Activated CD8-positive, alpha-beta T cell treated with anti-CD3 and anti-CD28 coated beads for 36 hours (primary cell): ENCODE measurements at places on chromosomes 4 and X. TPM values are rescaled to one million over a fixed set of nuclear protein-coding genes. Genes with fewer than 3 reads are reported as not detected.
A peak's percentile ranks its signal among the peaks of the same experiment; 100 is the strongest.

- peak overlapping the region; percentile 12 for H3K4me3 ChIP-seq
- peaks cover 69% of the 10 kb centered on the region for H3K4me1 ChIP-seq
- DNase-seq: peak; percentile 29
- peaks cover 22% of the 10 kb centered on the region for H3K36me3 ChIP-seq
These were observed 36.9 kb downstream of the GPR174 start for GRCh38 chrX:79181401-79181800.

DNA sequence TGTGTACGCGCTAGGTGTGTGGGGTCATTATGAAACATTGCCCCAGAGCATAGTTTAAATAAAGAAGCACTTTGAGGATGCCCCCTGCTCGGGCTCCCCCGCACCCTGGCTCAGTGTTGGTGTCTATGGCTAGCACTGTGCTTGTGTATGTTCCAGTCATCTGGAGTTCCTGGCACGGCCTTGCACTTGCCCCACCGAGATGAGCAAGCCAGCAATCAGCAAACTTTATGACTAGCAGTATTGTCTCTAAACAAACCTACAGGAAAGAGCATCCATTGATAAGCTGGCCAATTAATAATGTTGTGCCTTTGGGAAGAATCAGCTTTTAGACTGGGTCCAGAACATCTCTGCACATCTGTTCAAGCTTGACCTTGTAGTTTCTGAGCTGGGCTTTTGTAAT is 707 bp upstream of the SHROOM4 start:
- H3K27ac ChIP-seq: no peak overlapping the region
- H3K27me3 ChIP-seq: peaks cover 35% of the 10 kb centered on the region
- no peaks in the 10 kb centered on the region for H3K36me3 ChIP-seq
- H3K4me3 ChIP-seq: no peak overlapping the region
- DNase-seq: no peak

DNA sequence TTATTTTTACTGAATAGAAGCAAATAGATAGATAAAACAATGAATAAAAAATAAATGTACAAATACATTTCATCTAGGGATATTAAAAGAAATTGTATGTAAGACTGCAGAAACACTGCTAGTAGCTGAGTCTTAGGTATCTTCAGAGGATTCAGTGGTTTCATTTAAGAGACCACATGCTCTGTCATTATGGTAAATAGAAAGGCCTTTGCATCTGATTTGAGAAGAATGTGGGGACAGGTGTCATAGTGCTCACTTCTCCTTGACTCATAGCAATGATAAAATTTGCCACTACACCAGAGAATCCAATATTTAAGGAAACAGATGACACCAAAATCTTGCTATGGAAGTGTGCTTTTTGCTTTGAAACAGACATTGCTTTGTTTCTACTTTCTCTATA is 59.8 kb upstream of the PPP1R2C start:
- no peaks in the 10 kb centered on the region for H3K36me3 ChIP-seq
- peaks cover 7% of the 10 kb centered on the region for H3K4me1 ChIP-seq
- H3K27ac ChIP-seq: no peak overlapping the region
- H3K27me3 ChIP-seq: no peaks in the 10 kb centered on the region

Gene DCAF4L1
- 0.41 TPM for total RNA-seq

Gene PAGE1
- total RNA-seq: not detected

Gene CPEB2
- total RNA-seq: 4.1 TPM
